A172 (cell line): ENCODE measurements at places on chromosomes 5 and 9. TPM values are rescaled to one million over a fixed set of nuclear protein-coding genes. Genes with fewer than 3 reads are reported as not detected.

- DNase-seq = no peak
Observed at GRCh38 chr5:123696921-123697341, 185.0 kb downstream of the CSNK1G3 start.

DNA sequence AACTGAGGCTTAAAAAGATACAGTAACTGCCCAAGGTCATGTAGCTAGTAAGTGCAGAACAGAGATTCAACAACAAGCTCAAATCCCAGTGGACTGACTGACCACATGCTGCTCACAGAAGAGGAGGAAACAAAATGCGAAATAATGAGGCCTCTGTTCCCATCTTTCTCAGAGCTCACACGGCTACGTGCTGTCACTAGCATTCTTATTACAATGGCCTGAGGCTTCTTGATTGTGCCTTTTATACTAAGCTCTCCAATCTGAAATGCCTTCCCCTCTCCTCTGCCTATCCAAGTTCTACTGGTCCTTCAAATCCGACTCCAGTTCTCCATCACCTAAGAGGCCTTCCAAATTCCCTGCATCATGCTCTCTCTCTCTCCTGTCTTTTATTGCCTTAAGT lies 26.0 kb downstream of the SGTB start:
- no peak for DNase-seq

DNA sequence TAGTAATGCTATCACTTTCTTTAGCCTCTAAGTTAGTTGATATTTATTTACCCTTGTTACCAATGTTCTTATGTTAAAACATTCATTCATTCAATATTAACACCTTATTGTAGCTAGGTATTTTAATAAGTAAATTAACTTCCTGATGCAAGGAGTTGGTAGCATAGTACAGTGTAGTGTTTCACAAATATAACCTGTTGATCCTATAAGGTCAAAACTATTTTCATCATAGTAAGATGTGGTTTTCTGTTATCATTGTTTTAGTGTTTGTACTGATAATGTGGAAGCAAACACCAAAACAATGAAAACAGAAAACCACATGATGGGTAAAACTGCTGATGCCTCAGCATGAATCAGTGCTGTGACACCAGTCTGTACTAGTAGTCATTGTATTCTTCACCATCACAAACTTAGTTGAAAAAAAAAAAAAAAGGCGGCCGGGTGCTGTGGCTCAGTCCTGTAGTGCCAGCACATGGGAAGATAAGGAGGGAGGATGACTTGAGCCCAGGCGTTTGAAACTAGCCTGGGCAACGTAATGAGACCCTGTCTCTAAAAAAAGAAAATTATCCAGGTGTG lies 36.5 kb downstream of the ZCCHC7 start:
- peak; percentile 68 for DNase-seq

DNA sequence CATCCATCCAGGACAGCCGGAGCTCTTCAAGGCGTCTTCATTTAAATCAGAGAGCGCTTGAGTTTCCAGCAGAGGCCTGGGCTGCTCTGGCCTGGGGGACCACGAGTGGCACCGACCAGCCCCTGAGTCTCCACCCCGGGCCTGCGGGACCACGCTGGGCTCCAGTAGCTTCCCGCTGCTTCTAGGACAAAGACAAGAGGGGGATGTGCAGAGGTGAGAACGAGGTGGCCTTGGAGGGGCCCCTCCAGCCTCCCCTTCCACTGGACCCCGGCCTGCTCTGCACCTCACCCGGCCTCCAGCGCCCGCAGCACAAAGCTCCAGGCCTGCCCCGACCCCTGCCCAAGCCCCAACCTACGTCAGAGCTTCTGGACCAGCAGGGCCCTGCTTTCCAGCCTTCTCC lies 81.6 kb downstream of the IRX2 start:
- DNase-seq = no peak

DNA sequence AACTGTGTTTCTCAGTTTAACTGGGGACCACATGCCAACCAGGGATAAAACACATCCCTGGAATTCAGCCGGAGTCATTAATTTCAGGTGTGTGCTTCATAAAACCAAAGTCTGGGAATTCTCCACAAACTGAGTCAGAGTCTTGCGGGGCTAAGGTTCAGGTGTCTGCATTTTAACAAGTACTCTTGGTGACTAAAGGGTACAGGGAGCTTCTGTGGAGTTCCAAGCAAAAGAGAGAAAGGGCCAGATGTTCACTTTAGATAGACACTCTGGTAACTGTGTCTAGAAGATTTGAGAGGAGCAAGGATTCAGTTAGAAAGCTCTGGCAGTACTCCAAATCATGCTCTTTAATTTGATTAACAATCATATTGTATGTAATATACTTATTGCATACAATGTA lies 4.0 kb downstream of the NADK2 start:
- DNase-seq = no peak

DNA sequence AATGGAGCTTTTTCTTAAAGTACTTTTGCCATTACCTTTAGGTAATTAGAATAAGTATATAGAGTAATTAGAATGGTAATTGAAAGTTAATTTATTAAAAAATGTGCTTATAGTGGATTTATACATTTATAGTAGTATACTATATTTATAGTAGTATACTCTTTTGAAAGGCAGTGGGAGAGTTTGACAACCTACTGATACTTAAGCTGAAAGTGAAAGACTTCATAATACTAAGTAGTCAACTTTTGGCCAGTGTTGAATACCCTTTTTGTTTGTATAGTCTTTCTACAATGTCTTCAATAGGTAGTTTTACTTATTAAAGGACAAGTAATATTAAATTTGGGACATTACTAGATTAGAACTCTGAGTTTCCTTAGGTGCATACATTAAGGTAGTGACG lies 12.9 kb downstream of the SREK1 start:
- DNase-seq = no peak

GRCh38 chr5:79201206-79201605 lies 34.7 kb upstream of the JMY start:
- DNase-seq = peak; percentile 61

- DNase-seq = no peak
Observed at GRCh38 chr5:76782444-76782843, 36.4 kb upstream of the F2RL1 start.

DNA sequence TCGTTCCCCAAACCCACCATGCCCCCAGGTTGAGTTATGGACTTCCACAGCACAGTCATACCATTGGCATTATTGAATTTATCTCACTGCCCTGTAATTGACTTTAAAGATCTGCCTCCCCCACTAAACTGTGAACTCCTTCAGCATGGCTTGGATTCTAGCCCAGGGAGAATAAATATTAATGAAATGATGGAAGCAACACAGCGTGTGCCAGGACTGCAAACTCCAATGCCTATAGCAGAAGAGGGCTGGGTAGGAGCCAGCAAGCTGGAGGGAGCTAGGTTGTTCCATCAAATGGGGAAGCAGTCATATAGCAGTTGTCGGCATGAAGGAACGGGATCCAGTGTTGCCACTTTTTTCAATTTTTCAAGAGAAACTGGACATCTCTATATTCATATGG lies 69.0 kb upstream of the MSX2 start:
- no peak for DNase-seq

DNA sequence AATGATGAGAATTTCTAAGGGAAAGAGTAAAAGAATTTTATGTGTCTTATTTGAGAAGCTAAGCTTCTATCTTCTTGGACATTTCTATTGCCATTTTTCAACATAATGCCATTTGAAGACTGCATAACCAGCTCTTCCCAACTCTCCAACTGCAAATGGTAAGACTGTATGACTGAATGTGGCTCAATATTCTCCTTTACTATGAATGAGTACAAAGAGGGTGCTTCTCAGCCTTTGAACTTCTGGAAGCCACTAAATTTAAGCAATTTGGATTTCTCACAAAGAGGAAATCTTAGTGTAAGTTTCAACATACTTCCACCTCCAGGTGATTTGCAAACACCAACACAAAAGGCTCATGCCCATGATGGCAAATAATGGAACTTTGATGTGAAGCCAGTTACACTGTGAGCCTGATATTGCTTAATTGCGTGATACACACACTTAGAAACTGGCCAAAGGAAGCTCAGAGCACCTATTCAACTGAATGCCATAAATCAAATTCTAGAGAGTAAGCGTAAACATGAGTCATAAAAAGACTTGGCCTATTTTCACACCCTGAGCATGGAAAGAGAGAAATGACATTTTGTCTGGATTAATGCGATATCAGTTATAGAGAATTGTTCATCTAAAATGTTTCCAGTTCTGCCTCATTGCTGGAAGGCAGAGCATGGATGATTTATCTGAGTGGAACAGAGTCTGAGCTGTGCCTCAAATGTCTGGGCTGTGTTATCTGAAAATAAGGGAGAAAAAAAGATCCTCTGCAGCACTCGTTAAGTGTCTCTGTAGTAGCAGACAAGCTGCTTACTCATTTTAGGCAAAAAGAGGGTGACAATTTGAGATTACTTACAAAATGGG lies 145.3 kb downstream of the PLK2 start:
- DNase-seq = peak; percentile 84

- DNase-seq = no peak
Observed at GRCh38 chr9:117414906-117415331, at the start of gene ASTN2. Gene ASTN2, minus strand, starts transcription at chr9:117415057. Its CDS starts 119 bp downstream, at chr9:117414938.

DNA sequence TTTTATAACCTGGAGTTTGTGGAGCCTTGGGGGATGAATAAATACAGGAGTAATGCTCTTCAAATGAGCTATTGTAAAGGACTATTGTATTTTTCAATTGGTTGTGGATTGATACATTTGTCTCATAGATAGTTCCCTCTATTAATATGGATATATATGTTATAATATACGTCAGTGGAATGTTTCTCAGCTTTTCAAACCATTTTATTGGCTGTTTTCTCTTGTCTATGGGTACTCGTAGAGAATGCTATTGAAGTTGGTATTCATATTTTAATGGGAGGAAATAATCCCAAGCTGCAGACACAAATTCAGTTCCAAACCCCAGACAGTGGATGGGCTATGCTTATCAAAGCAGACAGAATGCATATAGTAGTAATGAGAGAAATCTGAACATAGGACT lies 181.8 kb upstream of the DAB2 start:
- no peak for DNase-seq

DNA sequence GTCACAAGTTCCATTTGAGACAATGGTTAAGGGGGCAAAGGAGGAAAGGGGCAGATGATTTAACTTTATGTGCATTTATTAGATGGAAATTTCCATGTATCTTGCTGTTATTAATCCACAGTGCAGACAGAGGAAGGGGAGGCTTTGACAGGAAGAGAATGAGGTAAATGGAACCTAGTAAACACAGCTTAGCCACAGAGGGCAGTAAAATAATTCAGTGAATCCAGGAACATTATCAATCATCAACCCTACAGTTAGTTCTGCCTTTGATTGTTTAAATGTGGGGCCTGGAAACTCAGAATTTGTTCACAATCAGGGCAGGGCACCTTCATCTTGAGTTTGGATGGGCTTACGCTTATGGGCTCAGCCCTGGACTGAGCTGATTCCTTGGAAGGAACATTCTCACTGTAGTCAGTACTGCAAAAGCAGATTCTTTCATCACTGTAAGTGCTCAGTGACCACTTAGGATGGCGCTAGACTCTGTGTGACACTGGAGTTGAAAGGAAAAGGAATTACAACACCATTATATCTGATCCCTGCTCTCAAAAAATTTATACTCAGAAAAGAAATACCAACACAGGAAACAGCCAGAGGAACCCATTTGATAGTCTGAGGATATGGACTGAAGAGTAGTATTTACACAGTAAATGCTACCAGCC lies 169.5 kb downstream of the PIK3R1 start:
- DNase-seq = no peak

DNA sequence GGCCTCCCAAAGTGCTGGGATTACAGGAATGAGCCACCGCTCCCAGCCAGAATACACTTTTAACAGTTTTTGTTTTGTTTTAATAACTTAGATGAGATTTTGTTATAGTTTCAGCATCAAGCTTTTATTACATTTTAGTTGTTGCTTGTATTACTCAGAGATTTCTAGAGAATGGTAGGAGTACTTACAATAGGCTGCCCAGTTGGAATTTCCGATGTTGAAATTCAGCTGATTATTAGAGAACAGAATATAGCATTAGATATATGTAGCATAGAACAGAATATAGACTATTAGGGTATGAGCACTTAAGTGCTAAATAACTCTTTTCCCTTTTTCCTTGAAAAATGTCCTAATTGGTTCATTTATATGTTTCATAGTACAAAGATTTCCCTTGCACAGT lies 6.2 kb downstream of the KDM4C start:
- no peak for DNase-seq

DNA sequence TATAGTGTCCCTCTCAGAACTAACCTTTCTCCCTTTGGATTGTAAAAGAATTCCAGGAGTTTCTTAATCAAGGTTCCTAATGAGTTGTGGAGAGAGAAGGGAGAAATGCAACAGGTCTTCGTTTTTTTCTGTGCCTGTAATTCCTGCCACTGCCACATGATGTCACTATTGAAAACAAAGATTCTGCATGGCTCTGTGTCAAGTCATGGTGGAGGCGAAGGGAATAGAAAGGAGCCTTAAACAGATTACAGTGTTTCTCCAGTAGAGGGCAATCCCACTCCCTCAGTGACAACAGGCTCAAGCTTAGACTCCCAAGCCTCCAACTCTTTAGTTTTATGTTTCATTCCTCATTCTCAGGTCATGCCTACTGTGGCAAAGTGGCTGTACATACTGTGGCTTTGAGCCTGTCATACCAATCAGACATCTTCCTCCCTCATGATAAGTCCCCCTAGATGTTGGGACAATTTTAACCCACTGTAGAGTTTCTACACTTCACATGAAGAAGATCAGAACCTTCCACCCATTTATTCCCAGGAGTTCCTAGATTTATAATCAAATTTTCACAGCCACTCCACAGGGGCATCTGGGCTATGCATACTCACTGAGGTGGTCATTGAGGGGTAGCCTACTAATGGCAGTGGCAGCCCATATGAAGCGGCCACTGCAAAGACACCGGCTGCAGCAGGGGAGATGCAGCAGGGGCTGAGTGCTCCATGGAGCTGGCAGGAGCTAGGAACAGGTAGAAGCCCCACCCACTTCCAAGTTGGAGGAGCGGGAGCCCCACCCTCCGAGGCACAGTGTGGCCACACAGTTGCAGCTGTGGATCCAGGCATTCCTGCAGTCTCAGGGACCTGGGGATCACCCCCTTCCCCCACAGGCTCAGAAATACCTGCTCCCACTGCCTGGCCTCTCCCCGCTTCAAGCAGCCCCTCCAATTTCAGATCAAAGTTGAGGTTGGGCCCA lies 97.4 kb upstream of the TRIM32 start:
- DNase-seq = peak; percentile 36

DNA sequence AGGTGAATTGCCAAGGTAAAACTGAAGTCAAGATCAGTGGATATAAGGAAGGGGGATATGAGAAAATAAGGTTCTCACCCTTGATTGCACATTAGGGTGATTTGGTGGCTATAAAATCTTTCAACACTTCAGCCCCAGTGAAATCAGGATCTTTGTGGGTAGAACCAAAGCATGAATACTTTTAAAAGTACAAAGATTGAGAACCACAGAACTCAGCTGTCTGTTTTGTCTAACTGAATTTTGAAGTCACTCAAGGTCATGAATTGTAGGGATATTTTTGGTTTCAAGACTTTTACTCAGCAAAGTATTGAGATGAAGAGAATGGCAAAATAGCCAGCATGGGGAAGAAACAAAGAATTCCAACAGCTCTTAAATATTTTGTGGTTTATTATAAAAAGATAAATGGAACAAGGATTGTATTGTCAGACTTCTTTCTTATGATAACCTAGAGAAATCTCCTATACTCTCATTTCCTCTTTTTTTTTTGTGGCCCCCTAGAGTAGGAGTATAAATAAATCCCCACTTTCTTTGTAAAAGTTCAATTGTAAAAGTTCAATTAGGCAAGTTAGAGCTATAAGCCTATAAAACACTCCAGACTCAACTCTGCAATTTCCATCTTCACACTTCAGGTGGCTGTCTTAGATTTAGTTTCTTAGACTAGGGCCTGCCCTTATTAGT lies 272.9 kb downstream of the PDE4D start:
- no peak for DNase-seq

The TXN gene
- total RNA-seq = 851 and 892 TPM in 2 replicates

The TICAM2 gene
- 10.0 and 11.1 TPM in 2 replicates for total RNA-seq

The PCDHGC4 gene
- total RNA-seq = 0.22 TPM in 1 of 2 replicates, not detected in the other

The ENHO gene
- total RNA-seq = 0.43 and 1.1 TPM in 2 replicates

The PAEP gene
- not detected in 2 replicates for total RNA-seq
